ENCODE measurements at places on chromosomes 1 and 21.

DNA sequence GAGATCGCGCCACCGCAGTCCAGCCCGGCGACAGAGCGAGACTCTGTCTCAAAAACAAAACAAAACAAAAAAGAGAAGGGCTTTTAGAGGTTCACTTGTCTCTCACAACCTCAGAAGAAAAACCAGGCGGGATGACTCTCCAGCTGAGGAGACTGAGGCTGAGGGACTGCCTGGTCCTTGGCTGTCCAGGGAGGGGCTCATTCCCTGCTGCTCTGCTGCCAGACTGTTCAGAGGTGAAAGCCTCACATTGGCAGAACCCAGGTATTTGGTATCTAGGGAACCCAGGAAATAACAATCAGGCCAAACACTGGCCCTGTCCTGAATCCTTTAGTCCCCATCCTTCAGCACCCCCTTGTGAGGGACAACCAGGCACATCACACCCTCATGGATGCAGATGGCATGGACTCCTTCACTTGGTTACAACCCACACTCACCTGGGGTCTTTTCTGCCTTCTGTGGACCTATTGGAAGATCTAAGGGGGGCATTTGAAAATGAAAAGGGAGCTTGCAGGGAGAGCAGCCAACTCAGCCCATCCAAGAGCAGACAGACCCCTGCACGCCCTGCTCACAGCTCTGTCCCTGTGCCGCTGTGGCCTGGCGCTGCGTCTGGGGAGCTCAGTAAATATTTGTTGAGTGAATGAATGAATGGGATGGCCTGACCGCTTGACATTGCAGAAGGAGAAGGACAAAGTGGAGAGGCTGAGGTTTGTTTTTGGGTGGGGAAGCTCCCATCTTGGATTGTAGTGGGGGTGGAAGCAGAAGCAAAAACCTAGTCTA, 33.4 kb downstream of the CD247 start:
- no peak for DNase-seq

DNA sequence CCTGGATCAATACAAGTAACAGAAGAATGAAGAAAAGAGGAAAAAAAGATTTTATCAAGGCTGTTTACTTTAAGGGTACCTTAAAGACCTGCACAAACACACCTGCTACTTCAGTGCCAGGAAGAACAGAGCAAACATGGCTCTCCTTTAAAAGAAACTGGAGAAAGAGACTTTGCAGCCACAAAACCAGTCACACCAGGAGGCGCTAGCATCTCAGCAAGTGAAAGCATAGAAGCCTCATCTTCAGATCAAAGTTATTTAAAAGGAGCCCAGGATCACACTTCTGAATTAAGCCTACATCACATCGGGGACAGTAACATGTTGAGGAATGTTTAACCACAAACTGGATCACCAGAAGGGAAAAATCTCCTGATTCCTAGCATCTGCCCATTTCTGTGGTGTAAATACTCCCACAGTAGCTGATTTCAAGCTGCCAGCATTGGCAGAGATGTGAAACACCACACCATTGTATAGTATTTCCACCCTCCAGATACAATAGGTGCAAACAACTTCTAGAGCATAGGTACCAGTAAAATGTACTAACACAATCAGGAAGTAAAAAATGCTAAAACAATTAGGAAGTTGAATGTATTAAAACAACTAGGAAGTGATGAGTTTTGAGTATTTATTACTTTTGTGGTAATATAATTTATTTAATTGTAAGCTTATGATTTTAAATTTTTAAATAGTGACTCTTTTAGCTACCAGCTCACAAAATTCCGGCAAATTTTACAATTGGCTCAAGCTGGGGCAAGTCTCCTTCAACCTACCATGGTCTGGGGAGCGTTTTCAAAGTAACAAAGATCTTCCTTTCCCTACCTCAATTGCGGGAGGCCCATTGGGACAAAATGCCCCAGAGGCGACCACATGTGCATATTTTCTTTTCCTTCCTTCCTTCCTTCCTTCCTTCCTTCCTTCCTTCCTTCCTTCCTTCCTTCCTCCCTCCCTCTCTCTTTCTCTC, 105.3 kb upstream of the CLDN14 start:
- DNase-seq, result no peak

- peak; percentile 70 for DNase-seq
Measured at GRCh38 chr1:243343970-243344937, 88.4 kb downstream of the SDCCAG8 start.

GRCh38 chr1:101167891-101168290, 68.9 kb upstream of the S1PR1 start:
- no peak for DNase-seq

GRCh38 chr1:26972390-26972789, 12.1 kb upstream of the KDF1 start:
- DNase-seq, result no peak

- DNase-seq, result no peak
Measured at GRCh38 chr1:205316161-205316566, 5.4 kb downstream of the NUAK2 start.

GRCh38 chr1:68975212-68975933, 478.5 kb upstream of the DEPDC1 start:
- peak; percentile 10 for DNase-seq

- DNase-seq, result no peak
Measured at GRCh38 chr21:15559660-15560059, 170.1 kb upstream of the USP25 start.

- peak; percentile 89 for DNase-seq
Measured at GRCh38 chr1:30887485-30888315, 20.9 kb downstream of the SDC3 start.

DNA sequence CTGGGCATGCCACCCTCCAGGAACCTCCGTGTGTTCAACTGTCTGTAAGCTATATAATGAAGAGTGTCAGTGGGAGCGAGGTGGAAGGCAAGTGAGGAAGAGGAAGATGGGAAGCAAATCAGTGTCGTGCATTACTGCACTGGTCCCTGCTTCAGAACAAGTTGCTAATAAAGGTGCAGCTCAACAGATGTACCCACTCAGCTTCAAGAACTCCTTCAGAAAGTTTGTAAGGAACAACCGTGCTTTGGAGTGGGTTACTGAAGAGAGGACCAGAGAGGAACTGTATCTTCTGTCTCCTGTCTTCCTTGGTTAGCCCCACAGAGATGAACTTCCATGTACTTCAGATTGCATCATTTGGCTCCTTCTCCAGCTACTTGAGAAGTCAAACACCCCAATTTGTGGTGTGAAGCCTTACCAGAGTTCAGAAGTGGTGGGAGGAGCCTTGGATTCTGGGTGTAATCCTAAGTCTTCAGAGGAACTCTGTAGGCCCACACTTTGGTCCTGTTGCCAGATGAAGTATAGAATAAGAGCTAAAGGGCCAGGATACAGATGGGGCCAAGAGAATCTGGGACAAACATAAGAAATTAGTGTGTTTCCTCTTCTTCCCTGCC, 290.5 kb upstream of the PROX1 start:
- DNase-seq, result no peak

- no peak for DNase-seq
Measured at GRCh38 chr1:204736836-204737235, 51.3 kb upstream of the LRRN2 start.

GRCh38 chr21:36388096-36388495, 2.9 kb downstream of the CHAF1B start:
- DNase-seq, result no peak

- DNase-seq, result no peak
Measured at GRCh38 chr1:61277121-61277690, 194.8 kb downstream of the NFIA start.

- no peak for DNase-seq
Measured at GRCh38 chr1:55611123-55611522, 396.0 kb upstream of the USP24 start.

DNA sequence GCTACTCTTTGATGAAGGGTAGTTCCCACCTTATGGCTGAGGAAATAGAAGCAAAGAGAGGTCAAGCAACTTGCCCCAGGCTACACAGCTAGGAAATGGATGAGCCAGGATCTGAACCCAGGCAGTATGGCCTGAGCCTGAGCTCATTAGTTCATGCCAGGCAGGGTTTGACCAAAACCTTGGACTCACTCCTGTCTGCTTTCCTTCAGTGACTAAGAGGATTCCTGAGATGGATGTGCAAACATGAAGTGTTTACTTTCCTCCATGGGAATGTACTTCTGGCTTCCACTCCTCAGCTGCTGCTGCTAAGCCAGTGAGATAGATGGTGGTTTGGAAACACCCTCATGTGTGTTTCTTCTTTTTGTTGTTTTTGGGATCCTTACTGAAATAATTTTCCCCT, 35.1 kb upstream of the ERRFI1 start:
- no peak for DNase-seq

DNA sequence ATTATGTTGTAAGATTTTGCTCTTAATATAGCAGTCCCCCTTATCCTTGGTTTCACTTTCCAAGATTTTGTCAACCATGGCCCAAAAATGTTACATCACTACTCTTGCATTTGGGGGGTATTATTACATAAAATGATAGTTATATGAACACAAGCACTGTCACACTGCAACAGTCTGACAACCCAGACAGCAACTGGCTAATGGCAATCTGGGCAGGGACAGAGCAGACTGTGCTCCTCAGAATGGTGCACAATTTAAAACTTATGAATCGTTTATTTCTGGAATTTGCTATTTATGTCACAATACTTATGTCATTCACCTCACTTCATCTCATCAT, 2.1 kb upstream of the IVNS1ABP start:
- DNase-seq, result no peak

GRCh38 chr1:32926562-32926961, 25.4 kb upstream of the TMEM54 start:
- DNase-seq, result no peak

DNA sequence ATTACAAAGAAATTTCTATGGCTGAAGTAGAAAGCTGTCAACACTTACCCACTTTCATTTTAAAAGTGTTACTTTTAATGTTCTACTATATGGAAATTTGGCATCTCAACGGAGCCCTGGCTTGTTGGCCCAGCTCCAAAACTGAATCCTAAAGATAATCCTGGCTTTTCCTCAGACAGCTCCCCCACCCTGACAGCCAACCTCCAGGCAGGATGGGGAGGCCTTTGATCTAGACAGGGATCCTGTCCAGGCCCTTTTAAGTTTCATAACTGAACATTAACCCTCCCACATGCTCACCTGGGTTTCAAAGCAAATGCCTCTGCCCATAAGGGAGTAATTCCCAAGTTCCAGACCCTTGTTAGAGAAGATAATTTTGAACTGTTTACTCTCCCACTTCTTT, 99.3 kb upstream of the RALGPS2 start:
- DNase-seq, result no peak

DNA sequence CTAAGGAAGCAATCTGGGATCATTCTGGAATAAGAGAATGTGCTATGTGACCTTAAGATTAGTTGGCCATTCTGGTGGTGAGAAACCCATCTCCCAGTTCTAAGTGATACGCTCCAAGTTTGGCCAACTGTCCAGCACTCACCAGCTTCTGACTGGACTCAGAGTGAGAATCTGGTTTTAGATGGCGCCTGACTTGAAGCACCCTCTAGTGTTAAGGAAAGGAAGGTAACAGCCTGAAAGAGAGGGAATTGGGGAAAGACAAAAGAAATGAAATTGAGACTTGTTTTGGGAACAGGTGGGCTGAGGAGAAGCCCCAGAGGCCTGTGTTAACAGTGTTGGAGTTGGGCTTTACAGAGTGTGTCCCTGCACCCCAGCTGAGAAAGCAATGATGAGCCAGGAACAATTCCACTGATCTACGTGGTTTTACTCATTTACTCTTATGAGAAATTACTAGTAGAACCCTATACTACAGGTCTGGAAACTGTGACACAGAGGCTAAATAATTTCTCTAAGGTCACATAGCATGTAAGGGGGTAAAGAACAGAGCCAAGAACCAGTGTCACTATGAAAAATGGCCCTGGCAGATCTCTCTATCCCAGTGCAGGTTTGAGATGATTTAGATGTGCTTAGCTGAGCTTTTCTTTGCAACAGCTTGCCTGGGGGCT, 9.3 kb upstream of the FCAMR start:
- peak; percentile 19 for DNase-seq

GRCh38 chr1:15023205-15023604, 130.3 kb upstream of the TMEM51 start:
- DNase-seq, result no peak

DNA sequence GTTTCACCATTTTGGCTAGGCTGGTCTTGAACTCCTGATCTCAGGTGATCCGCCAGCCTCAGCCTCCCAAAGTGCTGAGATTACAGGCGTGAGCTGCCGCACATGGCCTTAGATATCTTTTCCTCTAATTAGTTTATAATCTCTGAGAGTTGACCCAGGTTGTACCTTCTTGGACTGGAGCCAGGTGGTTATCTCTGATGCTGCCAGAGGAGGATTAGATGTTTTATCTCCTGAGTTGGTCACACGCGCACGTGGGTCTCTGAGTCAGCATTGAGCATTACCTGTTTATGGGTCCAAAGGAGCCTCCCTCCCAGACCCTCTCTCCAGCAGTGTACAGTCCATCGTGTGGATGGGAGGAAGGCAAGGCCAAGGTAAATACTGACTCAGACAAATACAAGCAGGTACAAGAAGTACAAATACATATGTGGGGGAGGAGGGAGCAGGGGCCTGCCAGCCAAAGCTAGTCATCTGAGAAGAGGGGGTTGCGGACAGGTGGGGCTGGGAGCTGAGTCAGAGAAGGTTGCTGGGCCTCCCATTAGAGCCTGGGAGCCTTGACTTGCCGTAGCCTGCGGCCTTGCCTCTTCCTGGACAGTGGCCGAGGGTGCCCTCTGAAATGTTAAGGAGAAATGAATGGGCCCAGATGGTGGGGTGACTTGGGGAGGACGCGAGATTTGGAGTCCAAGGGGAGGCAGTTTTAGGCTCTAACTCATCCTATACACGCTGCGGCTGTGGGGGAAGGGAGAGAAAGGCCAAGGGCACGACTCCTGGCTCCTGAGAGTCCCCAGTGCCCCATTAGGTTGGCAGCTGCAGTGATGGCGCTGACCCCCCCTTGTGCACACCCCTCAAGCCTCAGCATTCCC, 13.1 kb downstream of the IL6R start:
- DNase-seq, result peak; percentile 30

- peak; percentile 24 for DNase-seq
Measured at GRCh38 chr1:222009105-222009730, 267.3 kb upstream of the DUSP10 start.

- DNase-seq, result no peak
Measured at GRCh38 chr1:175157200-175157599, 35.4 kb downstream of the KIAA0040 start.

- DNase-seq, result no peak
Measured at GRCh38 chr1:1836119-1836518, 54.8 kb downstream of the GNB1 start.

DNA sequence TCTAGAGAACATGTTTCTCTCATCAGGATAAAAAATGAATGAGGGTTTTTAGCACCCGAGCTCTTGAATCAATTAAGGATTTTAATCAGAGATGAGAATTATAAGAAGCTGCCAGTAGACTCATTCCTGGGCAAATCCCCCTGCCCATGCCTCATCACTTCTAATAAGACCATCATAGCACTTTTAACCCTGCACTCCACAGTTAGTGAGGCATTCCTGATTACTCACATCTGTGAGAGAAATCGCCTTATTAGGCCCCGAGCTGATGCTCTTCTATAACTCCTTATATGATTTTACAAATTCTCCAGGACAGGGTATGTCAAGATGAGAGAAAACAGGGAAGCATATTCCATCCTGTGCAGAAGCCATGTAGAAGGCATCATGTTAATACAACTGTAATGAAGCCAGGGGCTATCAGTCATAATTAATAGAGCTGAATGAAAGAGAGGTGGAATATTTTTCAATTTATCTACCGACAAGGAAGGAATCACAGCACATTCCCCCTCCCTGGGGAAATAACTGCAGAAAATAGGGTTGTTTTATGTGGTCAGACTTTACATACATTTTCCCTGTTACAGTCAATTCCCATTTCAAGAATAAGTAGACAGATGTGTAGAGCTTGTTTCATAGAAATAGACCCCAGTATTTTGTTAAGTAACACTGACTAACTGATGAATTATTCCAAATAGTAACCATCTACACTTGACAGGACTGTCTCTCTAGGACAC, 272.7 kb downstream of the HHIPL2 start:
- no peak for DNase-seq
